ENCODE measurements at places on chromosomes 3 and 15.

DNA sequence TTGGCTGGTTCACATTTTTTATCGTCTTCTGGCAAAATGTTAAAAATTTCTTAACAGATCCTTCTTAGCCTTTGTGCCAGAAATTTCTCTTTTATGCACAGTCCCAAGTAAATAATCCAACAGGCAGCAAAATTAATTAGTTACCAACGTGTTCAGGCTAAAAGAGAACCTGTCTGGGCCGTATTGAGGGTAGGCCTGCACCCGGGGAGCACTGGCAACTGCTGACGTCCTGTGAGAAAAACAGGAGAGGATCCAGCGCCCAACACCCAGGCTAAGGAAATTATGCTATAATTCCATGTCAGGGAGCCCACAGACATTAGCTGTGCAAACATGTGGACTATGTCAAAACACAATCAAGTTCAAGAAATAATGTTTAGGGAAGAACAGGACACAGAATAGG lies 30.7 kb upstream of the CSTA start:
- DNase-seq, result no peak

DNA sequence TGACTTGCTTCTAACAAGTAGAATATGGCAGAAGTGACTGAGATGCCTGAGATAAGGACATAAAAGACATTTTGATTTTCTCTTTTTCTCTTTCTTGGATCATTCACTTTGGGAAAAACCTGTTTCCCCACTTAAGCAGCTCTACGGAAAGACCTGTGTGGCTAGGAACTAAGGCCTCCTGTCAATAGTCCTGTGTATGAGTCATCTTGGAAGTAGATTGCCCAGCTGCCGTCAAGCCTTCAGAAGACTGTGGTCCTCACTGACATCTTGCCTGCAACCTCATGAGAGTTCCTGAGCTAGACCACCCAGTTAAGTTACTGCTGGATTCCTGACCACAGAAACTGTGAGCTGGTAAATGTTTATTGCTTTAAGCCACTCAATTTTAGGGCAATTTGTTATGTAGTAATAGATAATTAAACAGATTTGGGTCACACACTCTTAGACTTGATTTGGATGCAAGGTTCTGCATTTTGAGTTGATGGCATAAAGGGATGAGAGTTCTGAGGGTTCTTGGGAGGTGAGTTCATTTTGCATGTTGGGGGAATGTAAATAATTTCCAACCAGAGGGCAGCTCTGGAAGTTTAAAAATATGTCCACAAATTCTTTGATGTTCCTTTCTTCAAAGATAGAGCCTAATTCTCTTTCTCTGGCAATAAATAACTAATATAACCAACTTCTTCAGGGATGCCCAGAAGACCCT lies 229.2 kb downstream of the SQOR start:
- DNase-seq, result no peak

GRCh38 chr15:62612771-62613170 lies 429.8 kb upstream of the TPM1 start:
- no peak for DNase-seq

DNA sequence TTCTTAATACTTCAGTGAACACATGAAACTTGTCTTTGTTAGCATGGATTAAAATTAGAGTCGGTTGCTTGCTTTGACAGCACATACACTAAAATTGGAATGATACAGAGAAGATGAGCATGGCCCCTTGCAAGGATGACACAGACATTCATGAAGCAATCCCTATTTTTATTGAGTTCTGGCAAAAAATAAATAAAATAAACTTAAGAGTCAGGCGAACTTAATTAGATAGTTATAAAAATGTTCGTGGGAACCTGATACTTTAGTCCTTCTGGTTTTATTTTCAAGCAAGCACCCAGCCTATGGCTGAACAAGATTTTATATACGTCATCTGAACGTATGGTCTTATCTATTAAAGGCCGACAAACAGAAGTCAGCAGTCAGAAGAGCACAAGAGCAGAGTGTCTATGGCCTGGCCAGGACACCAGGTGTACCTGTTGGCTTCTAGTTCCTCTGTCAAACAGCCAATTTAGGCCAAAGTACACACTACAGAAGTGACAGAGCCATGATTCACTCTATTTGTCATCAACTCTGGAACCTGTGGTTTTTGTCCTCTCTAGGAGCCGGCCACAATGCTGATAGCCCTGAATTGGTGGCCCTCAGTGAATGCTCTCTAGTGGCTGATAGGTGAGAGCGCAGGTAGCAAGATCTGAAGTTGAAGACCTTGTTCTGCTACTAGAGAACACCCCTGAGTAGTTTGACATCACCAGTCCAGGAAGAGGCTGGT lies 64.3 kb downstream of the LEO1 start:
- no peak for DNase-seq

DNA sequence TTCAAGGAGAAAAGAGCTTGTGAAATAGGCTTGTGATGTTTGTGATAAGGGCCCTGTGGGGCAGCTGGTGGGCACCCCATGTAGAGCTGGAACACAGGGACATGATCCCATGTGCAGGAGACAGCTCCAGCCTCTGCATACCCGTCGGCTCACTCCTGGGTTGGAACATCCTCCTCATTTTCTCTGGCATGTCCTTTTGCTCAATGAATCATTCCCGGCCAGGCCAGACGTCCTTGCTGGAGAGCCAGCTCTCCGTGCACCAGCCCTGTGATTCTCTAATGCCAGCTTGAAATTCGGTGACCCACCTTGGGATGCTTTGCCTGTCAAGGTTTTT lies 77.3 kb downstream of the SMAD3 start:
- no peak for DNase-seq

DNA sequence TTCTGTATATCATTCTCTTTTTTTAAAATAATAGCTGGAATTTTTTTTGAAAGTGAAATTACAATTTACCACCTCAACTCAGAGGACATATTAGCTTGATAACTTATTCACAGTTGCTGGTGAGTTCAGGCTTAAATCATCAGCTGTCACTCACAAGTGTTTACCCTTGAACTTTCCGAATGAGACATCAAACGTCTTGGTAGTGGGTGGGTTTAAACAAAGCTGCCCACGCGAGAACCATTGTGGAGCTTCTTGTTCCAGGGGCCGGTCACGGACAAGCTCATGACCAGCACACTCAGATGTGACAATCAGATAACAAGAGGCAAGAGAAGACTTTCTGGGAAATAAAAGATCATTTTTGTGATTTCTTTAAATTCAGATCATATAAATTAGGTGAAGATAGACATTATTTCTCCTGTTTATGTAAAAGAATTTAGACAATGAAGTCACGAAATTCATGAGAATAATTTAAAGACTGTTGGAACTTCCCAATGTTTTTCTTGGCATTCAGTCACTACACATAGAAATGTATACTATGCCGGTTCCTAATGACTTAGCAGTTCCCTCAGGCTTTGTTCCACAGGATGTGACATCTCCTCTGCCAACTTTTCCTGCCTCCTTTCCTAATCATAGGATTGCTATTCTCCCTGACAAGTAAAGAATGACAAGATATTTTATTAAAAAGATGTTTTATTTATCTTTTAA lies 29.3 kb downstream of the BTD start:
- no peak for DNase-seq

DNA sequence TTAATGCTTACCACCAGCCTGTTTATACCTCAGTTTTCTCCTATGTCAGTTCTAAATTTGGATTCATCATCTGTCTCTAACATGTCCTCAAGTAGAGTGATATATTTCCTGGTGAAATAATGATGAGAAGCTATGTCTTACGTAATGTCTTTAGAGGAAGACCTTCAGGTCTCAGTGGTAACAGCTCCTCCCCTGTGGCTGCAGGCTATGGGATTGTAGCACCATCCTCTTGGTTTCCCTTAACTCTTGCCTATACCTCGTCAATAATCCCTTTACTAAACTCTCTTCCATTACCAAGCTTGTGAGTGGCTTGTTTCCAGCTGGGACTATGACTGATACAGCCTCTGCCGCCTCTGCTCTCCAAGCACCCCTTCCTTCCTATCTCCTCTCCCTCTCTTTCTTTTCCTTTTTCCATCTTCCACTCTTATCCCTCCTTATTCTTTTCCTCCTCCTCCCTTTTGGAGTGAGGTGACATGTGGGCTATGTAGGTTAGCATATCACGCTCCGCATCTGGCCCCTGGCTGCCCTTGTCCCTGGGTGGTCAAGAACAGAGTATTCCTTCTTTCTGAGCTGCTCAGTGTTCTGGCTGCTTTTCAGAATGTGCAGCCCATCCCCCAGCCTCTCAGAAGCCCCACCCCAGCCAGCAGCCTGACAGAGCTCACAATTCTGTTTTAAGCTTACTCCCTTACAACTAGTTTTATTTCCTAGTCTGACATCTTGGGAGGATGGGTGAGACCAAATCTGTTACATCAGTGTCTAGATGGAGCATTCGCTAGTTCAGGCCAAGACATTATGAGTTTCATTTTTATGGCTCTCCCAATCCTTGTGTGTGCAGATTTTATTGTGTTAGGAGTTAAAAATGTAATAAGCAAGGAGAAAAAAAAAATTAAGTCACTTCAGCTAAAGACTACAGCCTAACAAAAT lies 75.0 kb upstream of the RNU6-1 start:
- DNase-seq, result no peak

GRCh38 chr3:64684715-64685261 lies 3.0 kb downstream of the ADAMTS9 start:
- DNase-seq, result no peak

GRCh38 chr3:194376241-194376560 lies 6.7 kb upstream of the LRRC15 start:
- DNase-seq, result no peak

DNA sequence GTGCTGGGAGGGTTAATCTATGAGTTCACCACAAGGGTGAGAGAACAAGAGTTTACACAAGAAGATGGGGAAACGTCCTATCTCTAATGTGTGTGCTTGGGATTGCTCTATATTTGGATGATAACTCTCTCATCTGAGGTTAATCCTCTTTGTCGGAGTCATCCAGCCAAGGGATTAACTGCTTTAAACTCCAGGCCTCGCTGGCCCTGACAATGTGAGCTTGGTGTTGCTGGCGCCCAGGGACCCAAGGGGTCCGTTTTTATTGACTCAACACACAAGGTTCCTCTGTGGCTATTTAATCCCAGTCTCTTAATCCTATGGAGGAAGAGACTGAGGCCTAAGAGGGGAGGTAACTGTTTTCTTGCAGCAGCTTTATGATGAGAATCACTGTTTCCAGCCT lies 14.2 kb downstream of the SV2B start:
- DNase-seq, result no peak

DNA sequence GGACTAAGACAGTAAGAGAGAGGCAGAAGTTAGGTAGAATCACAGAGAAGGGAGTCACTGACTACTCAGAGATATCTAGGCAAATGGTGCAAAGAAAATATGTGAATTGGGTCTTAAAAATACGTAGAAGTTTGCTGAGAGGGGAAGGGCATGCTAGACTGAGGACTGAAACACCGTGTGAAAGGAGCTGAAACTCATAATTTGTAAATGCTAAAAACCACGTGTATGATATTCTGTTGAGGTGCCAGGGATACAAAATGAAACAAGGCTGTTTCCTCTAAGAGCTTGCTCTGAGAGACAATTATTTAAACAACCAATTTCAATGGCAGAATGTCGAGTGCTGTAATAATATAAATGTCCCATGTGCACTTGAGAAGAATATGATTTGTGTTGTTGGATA lies 47.2 kb downstream of the NCK1 start:
- no peak for DNase-seq

DNA sequence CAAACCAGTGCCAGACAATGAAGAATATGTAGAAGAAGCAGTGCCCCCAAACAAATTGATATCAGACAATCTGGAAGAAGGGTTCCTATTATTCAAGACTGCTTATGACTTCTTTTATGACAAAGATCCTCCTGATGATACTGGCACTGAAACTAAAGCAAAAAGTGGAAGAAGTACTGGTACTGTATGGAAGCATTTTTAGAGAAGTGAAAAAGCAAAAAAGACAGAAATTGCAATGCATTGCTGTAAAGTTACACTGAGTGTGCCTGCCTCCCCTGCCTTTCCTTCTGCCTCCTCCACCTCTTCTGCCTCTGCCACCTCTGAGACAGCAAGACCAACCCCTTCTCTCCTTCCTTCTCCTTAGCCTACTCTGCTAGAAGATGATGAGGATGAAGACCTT lies 167.6 kb downstream of the PLCL2 start:
- no peak for DNase-seq

DNA sequence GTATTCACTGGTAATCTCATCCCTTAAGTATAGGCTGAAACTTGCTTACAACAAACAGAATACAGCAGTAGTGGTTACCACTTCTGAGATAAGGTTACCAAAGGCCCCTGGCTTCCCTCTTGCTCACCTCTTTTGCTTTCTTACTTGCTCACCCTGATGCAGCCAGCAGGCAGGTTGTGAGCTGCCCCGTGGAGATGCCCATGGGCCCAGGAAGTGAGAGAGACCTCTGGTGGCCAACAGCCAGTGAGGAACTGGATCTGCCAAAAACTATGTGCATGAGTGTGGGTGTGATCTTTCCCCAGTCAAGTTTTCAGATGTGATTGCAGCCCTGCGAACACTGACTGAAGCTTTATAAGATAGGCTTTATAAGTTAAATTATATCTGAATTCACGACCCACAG lies 48.7 kb downstream of the NMNAT3 start:
- no peak for DNase-seq

DNA sequence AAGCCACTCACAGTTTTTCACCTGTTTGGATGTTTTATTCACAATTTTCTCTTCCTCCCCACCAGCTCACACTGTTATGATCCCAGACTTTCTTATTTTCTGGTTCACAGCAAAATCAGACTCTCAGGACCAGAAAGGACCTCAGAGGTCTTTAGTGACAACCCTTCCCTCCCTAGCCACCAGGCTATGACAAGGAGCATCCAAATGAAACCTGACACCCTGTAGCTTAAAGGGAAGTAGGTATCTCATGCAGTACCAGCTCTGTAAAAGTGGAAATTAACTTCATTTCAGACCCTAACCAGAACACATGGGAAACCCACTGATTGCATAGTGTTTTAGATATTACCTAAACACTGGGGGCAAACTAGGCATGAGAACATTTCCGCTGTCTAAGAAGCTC lies 45.3 kb downstream of the ATP13A5 start:
- DNase-seq, result no peak

DNA sequence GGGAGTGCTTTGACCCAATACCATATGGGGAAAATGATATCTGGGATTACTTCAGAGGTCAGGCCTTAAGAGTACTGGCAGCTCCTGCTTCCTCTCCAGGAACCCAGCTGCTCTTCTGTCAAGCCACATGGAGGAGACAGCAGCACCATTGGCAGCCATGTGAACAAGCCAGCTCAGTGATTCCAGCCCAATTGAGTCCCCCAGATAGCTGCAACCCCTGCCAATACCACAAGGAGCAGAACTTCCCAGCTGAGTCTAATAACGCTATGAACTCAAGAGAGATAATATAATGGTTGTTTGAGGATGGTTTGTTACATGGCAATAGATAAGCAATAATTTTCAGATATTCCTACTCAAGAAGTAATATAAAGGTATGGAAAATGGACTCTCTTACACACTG lies 126.8 kb upstream of the CPNE4 start:
- no peak for DNase-seq

DNA sequence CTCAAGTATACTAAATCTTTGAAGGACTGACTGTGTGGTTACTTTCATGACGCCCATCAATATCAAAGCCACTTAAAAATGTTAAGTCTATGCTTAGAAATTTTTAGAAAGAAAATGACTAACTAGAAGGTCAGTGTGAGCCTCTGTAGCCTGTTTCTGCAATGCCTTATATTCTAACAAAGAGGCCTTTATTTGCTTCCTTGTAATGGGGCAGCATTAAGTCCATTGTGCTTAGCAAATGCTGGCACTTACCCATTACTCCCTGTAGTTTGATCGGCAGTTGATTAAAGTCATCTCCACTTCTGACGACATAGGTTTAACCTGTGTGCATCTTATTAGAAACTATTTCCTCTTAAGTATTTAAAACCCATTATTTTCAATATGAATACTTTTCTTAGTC lies 91.6 kb upstream of the FAM98B start:
- no peak for DNase-seq
